ENCODE measurements at places on chromosomes 6 and 20.

- no peak for DNase-seq
Measured at GRCh38 chr6:437037-437392, 45.5 kb downstream of the IRF4 start.

- DNase-seq = no peak
Measured at GRCh38 chr6:130840050-130840449, 12.8 kb downstream of the SMLR1 start.

DNA sequence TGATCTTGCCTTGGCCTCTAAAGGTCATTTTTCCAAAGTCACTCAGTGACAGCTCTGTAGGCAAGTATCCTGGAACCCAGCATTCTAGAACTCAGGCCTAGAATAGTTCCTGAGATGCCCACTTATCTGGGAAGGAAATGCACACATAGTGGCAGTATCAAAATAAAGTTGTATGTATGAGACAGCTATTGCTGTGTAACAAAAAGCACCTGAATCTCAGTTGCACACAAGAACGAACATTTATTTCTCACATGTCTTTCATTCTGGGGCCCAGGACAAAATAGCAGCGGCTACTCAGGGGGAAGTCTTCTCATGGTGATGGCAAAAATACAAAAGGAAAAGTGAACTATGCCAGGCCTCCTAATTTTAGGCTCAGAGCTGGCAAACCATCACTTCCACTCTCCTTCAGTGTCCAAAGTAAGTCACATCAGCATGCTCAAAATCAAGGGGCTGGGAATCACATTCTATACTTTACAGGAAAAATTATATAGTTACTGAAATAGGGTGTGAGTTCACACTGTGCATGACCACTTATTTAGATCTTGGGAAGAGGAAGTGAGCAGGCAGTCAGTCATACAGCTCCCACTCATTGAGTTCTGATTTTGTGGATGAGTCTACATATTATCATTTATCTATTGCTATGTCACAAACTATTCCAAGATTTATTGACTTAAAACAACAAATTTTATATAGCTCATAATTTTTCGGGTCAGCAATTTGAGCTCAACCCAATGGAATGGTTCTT, 133.7 kb upstream of the RIN2 start:
- no peak for DNase-seq

DNA sequence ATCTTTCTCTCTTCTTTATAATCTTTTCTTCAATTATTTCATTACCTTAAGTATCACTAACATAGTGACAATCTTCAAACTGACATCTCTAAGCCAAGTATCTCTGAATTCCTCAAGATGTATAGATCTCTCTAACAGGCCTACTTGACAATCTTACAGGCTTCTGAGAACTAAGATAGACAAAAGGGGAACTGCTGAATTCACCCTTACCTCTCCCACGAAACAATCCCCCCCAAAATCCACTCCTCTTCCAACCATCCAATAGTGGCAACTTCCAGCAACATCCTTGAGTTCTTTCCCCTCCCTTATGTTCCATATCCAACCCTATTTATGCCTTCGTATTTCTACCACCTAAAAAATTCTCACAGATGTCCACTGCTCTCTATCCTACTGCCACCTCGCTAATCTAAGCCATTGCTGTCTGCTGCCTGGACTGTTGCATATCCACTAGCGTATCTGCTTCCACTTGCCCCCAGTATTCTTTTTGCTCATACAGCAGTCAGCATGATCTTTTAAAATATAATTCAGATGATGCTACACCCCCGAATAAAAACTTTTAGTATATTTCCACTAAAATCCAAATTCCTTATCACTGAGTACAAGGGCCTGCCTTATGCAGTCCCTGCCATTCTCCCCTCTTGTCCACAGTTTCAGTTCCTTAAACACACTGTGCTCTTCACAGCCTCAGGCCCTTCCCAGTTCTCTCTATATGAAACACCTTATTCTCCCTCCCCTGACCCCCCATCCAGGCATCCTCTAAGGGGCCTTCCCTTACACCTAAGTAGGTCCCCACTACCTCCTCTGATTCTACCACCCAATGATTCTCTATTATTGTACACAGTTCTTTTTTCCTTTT, 8.0 kb downstream of the REPS1 start:
- DNase-seq = no peak

DNA sequence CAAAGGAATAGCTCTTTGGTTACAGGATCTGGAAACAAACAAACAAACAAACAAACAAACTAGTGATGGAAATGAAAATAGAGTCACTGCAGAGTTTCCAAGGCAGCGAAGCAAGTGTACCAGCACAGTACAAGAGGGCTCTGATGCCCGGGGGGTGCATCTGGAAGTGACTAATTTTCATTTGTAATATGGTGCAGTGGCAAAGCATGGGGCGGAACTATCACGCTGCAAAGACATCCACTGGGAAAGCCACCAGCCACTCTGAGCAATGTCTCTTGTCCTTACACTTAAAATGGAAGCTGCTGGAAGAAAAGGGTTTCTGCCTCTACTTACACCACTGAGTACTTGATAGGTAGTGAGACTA, 44.4 kb upstream of the NEDD9 start:
- no peak for DNase-seq

- DNase-seq = no peak
Measured at GRCh38 chr6:90175627-90176538, 120.8 kb downstream of the BACH2 start.

DNA sequence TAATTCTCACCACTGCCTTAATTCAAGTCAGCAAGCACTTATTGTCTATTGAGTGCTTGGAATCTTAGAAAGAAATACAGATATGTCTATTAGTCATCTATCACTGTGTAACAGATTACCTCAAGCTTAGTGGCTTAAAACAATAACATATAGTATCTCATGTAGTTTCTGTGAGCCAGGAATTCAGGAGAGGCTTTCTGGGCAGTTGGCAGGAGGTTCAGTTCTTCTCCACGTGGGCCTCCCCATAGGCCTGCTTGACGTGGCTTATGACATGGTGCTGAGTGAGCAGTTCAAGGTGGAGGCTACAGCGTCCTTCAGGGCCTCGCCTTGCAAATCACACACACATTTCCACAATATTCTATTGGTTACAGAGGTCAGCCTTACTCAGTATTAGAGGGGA, 69.7 kb downstream of the DTD1 start:
- DNase-seq = no peak

All from progenitor cell of endocrine pancreas (in vitro differentiated cells).